Activated naive CD8-positive, alpha-beta T cell treated with anti-CD3 and anti-CD28 coated beads, Interleukin-2, amount 10 ng/mL, durations not matched to agents 7 days and 5 days (primary cell): ENCODE measurements at places on chromosomes 7 and 10.

- DNase-seq, result no peak
Observed at GRCh38 chr10:23371073-23371472, 26.5 kb upstream of the C10orf67 start.

GRCh38 chr10:17023386-17024298, 106.0 kb downstream of the CUBN start:
- peak; percentile 39 for DNase-seq

- DNase-seq, result no peak
Observed at GRCh38 chr7:77453531-77453930, 37.4 kb upstream of the GSAP start.

GRCh38 chr10:79483299-79483698, 29.0 kb upstream of the EIF5AL1 start:
- DNase-seq, result no peak

- DNase-seq, result no peak
Observed at GRCh38 chr7:1624999-1625927, 44.8 kb upstream of the ELFN1 start.

DNA sequence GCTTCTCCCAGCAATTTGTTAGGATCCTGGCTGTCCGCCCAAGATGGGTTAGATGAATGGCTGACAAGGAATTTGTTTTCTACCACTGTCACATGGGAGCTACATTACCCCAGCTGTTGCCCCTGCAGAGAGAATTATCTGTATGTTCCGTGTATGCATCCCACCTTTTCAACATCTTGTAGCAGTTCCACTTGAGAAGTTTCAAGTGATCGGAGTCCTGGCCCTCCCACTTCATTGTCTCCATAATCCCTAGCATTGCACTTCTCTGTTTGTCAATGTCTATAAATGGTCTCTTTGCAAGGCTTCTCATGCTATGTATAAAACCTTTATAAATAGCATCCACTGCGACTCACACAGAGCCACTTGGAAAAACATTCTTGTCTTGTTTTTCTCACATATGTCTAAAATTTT, 972.5 kb downstream of the CNTNAP2 start:
- DNase-seq, result no peak

- DNase-seq, result no peak
Observed at GRCh38 chr7:30162622-30163124, 27.9 kb downstream of the MTURN start.

DNA sequence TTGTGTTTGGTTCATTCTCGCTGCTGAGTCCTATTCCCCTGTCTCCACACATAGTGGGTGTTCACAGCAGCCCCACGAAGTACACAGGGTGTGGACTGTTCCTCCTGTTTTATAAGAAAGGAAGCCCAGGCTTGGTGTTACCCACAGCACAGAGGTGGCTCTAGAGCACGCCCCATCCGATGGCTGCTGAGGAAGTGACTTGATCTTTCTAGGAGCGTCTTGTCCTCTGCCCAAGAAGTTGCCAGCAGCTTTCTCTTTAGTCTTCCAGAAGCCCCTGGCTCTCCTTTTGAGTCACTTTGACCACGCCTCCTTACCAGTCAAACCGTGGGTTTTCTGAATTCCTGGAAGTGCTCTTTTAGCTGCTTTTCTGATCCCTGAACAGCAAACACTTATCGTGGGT, 94.0 kb downstream of the GRK5 start:
- peak; percentile 66 for DNase-seq

DNA sequence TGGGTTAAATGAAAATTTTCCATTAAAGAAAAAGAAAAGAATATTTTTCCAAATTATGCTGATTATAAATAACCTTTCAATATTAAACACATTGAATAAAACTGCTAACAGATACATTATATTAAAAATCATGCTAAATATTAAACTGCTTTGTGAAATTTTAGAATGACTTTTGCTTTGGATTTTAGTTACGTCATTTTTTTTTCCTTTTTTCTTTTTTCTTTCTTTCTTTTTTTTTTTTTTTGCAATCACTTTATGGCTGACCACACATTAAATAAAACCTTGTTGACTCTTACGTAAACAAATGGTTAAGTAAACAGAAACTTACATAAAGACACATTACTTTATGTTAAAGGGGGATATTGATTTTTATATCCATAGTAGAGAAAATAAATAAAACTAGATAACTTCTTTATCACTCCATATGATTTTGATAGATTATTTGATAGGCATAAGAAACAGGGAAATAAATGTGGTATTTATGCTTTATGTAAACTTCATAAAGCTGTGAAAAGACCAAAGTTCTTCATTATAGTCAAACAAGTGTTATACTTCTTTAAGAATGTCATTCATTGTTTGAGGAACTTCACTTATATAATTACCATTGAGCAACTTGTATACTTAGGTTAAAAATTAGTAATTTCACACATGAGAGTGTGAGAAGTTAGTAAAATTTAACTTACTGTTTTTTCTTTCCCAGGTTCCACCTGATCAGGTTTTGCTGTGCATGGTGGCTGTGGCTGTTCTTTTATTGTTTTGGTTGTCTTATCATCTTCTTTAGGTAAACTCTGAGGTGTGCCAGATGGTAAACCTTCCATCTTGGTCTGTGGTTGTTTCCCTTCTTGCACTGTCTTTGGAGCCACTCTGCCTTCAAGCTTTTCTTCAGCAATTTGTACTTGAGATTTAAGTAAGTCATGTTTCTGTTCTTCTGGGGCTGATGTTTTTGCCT, 197.3 kb downstream of the PCLO start:
- DNase-seq, result no peak

DNA sequence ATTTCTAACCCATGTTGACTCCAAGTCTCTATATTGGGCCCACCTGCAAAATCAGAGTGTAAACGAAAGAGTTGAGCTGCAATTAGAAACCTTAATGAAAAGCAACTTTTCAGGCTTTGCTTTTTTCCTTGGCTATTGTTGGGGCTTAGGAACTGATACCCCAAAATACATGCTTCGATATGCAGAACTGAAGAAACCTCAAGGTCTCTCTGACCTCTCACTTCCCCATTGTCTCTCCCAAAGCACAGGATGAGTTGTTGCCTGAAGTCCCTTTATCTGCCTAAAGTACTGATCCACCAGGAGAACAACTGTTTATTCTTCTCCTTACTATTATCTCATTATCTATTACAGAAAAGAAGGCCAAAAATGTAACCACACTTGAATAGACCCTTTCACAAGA, 666.0 kb upstream of the LRRTM3 start:
- DNase-seq, result no peak

- DNase-seq, result no peak
Observed at GRCh38 chr10:53161231-53161630, 388.6 kb upstream of the MBL2 start.

DNA sequence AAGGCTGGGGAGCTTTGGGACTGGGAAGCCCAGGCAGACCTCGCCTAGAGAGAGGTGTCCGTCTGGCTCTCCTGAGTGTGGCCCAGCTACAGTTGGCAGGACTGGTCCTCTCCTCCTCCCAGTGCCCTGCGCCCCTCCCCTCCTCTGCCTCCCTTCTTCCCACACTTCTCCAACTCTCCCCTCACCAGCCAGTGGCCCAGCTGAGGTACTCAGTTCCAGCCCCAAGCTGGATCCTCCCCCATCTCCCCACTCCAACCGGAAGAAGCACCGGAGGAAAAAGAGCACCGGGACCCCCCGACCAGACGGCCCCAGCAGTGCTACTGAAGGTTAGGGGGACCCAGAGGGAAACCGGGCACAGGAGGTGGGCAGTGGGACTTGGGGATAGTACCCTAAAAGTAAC, 27.7 kb downstream of the GBX1 start:
- no peak for DNase-seq

- DNase-seq, result no peak
Observed at GRCh38 chr10:1939016-1939415, 201.7 kb upstream of the ADARB2 start.

DNA sequence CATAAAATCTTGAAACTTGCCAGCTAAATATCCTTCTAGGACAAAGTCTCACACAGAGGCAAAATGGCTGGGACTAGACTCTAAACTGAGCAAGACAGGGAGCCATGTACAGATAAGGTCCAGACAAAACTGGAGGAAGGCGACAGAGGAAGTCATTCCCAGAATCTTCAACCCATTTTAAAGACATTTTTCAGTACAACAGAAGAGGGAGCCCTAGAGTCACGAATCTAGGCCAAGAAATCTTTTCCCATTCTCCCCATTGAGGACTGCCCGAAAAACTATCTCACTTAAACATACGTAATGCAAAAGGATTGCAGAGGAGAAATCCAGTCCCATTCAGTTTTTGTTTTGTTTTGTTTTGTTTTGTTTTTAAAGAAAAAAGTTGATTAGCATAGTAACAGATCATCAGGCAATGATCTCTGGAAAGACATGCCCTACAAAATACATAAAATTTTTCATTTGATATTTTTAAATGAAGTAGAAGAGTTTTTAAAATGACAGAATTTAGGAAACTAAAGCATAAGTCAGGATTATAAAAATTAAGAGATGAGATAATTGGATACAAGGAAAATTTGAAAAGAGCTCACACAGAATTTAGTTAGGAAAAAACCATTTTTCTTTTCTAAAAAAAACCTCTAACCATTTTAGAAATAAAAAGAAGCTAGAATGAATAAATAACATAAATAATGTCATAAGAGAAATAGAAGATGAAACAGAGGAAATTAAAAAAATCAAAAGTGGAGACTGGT, 16.9 kb upstream of the PRF1 start:
- DNase-seq, result no peak

DNA sequence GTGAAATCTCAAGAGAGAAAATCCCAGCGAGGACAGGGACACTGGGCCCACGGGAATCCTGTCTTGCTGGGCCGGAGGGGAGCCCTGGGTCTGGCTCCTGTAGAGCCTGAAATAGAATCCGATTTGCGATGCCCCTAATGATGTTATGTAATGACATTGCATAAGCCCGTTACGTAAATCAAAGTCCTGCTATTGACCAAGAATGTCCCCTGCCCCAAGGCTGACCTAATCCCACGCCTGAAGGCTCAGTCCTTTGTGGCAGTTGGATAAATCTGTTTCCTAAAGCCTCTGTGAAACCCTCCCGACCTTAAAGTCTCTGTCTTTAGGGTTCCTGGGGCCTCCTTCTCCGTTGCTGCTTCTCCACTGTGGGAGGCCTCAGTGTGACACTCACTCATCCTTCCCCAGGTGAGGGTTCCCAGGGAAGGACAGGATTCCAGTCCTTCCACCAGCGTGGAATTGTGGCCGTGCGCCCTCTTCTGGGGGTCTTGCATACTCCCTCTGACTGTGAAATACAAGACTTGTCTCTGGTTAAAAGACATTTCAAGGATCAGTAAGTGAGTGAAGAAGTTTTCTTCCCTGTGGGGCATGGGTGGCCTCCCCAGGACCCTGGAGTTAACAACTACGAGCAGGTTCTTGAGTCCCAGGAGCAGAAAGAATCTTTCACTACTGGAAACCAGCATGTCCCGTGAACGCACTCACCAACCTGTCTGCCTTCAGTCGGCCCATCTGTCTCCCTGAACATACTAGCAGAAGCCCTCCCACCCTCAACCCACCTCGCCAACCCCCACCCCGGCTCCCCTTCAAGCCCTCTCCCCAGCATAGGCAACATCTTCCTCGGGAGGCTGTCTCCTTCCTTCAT, 19.8 kb downstream of the ZNF467 start:
- DNase-seq, result no peak

DNA sequence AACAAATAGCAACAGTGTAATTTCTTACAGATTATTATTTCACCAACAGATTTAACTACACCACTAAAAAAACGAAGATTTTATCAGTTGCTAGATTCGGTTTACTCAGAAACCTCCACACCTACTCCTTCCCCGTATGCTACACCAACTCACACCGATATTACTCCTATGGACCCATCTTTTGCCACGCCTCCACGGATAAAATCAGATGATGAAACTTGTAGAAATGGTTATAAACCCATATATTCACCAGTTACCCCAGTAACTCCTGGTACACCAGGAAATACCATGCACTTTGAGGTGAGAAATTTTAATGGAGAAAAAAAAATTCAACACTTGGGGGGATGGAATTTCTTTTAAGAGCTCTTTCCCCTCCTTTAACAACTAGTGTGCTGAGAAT, 92.5 kb downstream of the KMT2E start:
- no peak for DNase-seq

DNA sequence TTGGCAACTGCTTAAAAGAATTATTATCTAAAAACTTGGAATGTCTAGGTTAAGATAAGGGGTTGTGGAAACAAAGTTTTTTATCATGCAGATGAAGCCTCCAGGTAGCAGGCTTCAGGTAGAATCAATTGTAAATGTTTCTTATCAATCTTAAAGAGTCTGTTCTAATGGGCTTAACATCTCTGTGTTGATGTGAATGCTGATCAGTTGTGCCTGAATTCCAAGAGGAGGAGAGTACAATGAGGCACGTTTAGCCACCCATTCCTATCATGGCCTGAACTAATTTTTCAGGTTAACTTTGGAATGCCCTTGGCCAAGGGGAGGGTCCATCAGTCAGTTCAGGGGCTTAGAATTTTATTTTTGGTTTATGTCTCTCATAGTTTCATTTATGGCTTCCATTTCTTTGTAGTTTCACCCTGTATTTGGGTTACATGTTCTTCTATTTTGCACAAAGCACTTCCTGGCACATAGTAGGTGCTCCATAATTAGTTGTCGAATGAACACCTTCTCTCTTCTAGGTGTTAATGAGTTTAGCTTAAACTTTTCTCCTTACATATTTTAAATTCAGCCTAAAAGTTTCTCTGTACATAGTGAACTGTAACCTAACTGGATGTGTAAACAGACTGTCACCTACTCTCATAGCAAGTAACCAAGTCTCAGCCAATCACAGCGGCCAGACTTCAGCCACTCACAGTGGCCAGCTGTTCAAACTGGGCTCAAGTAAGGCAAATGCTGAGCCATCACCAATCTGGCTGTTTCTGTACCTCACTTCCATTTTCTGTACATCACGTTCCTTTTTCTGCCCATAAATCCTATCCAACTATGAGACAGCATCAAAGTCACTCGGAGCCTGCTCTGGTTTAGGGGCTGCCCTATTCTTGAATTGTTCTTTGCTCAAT, 34.7 kb downstream of the ALOX5 start:
- DNase-seq, result no peak

- no peak for DNase-seq
Observed at GRCh38 chr7:120028636-120029035, 244.3 kb upstream of the KCND2 start.

DNA sequence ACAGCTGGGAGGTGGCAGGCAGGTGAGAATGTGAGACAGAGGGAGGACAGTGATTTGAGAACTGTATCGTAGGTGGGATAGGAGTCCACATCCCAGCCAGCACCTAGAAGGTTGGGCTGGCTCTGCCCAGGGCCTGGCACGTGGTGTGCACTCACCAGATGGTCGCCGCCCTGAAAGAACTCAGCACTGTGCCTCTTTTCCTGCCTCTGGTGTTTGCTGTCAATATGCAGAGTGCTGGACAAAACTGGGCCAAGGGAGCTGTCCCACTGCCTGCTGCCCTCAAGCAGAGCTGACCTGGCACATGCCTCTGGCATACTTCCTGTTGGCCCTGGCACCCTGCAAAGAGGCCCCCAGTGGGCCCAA, 36.8 kb downstream of the CHST3 start:
- DNase-seq, result no peak

- DNase-seq, result peak; percentile 78
Observed at GRCh38 chr7:129144095-129144833, at the start of gene TSPAN33. TSPAN33 (plus strand) TSS chr7:129144707; CDS start chr7:129144981, 274 bp downstream.

GRCh38 chr10:111107023-111107422, 30.2 kb downstream of the ADRA2A start:
- DNase-seq, result no peak

DNA sequence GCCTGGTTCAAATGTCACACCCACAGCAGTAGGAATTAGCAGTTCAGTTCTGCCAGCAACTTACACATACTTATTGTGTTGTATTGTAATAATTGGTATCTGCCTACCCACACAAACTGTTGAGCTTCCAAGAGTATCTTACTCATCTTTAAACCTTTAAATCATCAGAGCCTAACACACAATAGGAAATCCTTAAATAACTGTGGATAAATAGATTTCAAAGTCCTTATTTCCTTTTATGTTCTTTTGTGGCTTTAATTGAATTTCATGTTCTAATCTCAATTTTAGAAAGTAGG, 3.9 kb downstream of the CASD1 start:
- no peak for DNase-seq
